CD4-positive, alpha-beta memory T cell (primary cell): ENCODE measurements at places on chromosomes 7 and 10.

DNA sequence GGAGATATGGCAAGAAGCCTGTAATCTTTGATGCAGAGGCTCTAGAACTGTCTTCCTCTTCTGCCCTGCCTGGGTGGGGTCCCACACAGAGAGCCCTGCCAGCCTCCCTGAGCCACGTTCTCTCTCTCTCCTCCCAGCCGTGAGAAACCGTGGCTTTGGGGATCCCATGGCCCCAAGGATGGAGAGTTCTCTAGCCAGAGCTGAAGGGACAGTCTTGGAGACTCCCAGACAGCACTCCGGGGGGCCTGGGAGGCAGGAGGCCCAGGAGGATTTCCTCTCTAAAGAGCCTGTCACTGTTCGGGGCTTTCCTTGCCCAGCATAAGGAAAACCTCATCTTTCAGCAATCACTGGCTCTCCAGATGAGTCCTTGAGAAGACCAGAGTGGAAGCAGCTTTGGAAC, 227.1 kb downstream of the ARHGAP12 start:
- DNase-seq = no peak

GRCh38 chr10:35448687-35449662, 112.7 kb downstream of the CCNY start:
- no peak for DNase-seq

DNA sequence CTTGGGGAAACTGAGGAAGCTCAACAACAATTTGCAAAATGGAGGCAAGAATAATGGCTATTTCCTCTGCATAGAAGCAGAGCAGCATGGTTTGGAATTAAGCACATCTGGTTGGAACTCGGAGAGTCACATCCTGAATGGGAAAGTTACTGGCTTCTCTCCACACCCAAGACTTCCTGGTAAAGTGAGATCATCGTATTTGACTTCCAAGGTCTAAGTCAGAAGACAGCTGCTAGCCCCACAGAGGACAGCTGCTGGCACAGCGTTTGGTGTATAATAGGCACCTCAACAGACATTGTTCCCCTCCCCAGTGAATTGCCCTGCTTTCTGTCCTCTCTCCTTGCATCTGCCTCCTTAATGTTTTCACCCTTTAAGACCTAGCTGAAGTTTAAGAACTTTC, 37.0 kb upstream of the NRF1 start:
- no peak for DNase-seq

GRCh38 chr7:87263537-87263936, 44.0 kb upstream of the TMEM243 start:
- no peak for DNase-seq

DNA sequence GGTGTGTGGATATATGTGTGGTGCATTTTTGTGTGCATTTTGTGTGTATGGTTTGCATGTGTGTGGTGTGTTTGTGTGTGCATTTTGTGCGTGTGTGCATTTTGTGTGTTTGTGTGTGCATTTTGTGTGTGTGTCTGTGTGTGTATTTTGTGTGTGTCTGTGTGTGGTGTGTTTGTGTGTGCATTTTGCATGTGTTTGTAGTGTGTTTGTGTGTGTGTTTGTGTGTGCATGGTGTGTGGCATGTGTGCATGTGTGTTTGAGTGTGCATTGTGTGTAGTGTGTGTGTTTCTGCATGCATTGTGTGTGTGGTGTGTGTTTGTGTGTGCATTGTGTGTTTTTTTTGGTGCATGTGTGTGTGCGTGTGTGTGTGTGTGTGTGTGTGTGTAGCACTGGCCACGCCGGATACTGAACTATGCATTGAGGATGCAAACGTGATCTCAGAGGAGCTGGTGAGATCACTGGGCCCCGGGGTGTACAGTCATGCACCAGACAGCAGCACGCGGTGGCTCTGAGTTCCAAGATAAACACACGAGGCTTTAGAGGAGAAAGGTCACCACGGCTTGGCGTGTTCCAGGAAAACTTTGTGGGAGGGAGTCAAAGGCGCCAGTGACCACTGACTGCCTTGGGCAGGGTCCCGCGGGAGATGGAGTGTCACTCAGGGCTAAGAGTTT, 106.6 kb upstream of the SHH start:
- no peak for DNase-seq

GRCh38 chr7:143379611-143380259, 1.4 kb upstream of the ZYX start:
- no peak for DNase-seq

- no peak for DNase-seq
These were observed 668.2 kb upstream of the IGFBP3 start for GRCh38 chr7:46589286-46589685.
